CD4-positive, alpha-beta T cell treated with Interleukin-1 beta for 1 hour (primary cell): ENCODE measurements at places on chromosomes 1 and 21.

DNA sequence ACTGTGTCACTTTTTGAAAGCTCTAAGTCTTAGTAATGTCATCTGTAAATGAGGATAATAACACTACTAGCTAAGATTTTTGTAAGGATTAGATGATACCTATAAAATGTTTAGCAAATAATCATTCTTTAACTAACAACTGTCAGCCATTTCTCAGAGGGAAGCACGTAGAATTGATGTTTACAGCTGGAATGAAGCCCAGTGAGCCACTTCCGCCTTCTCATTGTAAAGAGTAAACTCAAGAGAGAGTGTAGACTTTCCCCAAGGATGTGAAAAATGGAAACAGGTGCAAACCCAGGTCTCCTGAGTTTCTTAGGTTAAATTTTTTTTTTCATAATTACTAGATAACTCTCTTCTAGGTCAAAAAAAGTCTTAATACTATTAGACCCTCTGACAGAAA, 4.9 kb downstream of the GREM2 start:
- DNase-seq = no peak

DNA sequence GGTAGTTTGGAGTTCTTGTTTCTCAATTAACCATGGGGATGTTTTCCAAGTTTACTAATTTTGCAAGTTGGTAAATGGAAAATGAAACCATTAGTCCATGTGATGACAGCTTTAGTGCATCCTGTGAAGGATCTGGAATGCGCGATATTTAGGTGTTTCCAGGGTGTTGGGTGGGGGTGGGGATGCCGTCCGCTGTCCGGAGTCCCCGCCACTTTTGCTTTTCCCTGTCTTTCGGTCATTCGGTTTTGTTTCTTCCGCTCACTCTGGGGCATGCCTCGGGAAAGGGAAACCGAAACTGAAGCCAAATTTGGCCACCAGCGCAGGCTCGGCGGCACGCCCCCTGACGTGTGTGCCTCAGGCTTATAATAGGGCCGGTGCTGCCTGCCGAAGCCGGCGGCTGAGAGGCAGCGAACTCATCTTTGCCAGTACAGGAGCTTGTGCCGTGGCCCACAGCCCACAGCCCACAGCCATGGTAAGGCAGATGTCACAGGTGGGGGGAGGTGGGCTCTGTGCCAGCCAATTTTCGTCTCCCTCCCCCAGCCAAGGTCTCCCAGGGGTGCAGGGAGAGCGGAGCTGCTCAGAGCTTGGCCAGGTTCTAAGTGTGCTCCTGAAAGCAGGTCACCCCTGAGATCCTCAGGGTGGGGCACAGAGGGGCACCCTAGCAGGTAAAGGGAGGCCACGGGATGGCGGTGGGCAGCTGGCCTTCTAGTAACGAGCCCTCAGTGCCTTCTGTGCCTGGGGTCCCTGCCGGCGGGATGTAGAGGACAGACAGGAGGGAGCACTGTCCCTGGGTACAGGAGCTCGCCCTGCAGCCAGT, at the start of gene ISG15:
Gene ISG15 (plus strand): TSS at position 393 of the 817 bp plus-strand sequence. CDS start 77 bp downstream, at position 470.
- DNase-seq = peak; percentile 90

GRCh38 chr1:161866241-161866640, 100.1 kb downstream of the ATF6 start:
- DNase-seq = no peak

DNA sequence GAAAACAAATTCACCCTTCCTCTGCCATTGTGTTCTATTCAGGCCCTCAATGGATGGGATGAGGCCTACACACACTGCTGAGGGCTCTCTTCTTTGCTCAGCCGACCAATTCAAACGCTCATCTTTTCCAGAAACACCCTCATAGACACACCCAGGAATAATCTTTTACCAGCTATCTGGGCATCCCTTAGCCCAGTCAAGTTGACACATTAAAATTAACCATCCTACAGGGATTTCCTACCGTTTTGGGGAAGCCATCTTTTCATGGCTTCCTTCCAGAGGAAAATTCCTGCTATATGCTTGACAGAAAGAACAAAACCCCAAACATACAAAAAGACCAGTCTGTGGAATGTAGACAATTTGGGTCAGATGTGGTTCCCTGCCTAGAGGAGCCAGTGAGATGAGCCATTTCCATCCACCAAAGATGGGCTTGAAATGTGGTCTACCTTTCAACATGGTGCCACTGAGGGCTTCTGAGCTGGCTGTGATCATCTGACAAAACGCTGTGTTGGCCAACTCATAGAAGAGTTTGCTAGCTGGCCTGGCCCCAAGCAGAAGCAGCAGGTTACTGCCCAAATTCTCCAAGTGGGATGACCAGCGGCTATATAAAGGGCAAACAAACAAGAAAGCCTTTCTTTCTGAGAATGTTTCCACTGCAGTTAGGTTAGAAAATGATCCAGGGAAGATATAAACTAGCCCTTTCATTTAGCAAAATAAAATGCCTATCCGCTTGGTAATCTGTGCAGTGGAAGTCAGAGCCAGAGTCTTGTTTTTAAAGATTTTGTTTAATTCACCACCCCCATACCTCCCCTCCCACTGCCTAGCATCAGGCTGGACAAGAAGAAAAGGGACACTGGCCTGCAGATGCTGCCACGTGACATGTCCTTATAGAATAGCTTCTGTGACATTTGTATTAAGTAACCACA, 69.1 kb upstream of the MRPS6 start:
- no peak for DNase-seq

DNA sequence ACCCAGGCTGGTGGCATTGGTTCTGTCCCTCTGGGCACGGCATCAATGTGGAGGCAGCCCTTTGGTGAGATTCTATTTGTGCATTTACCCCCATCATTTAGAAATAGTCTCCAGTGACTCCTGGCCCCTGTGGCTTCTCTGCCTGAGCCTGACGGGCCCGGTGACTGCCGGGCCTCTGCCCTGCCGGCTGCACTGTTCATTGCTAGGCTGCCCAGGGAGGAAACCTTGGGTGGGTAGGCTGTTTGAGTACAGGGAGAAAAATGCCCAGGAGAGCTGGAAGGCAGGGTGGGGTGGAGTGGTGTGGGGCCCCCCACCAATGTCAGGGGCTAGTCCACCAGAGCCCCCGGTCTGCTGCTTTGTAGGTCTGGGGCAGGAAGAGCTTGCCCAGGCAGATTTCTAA, 23.4 kb upstream of the EDN2 start:
- no peak for DNase-seq

DNA sequence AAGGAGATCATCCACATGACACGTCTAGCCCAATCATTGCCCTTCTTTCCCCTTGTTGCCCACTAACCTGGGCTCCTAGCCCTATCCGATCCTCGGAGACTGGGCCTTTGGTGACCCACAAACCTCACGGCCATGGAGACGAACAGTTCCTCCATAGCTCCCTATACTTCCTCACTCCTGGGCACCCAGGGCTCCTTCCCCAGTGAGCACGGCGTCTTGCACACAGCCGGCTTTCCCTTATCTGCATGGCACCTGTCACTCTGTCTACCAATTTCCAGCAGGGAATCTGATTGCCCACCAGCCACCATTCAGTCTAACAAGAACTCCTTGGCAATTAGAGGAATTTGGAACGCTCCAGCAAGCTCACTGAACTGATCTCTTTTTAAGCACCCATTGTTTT, 3.1 kb downstream of the GNG4 start:
- no peak for DNase-seq

GRCh38 chr1:156004843-156005584, 15.7 kb downstream of the SSR2 start:
- peak; percentile 52 for DNase-seq

- DNase-seq = no peak
Observed at GRCh38 chr21:38315122-38315521, 58.3 kb downstream of the KCNJ15 start.

- DNase-seq = no peak
Observed at GRCh38 chr1:15472587-15472986, 3.3 kb upstream of the CELA2B start.

DNA sequence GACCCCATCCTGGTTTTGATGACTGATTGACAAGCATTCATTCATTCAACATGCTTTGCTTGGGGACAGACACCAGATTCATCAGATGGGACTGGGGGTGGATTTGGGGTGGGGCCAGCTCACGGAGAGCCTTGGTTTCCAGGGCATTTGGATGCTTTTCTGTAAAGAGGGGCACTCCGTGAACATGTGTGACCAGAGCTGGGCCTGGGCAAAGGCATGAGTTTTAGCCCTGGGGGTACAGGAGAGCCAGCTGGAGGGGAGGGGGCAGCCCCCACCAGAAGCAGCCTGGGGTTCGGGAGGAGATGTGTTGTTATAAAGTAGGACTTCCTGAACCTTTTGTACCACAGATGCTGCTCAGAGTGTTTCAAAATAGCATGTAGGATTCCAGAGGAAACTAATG, 99.7 kb downstream of the RIPK4 start:
- no peak for DNase-seq

DNA sequence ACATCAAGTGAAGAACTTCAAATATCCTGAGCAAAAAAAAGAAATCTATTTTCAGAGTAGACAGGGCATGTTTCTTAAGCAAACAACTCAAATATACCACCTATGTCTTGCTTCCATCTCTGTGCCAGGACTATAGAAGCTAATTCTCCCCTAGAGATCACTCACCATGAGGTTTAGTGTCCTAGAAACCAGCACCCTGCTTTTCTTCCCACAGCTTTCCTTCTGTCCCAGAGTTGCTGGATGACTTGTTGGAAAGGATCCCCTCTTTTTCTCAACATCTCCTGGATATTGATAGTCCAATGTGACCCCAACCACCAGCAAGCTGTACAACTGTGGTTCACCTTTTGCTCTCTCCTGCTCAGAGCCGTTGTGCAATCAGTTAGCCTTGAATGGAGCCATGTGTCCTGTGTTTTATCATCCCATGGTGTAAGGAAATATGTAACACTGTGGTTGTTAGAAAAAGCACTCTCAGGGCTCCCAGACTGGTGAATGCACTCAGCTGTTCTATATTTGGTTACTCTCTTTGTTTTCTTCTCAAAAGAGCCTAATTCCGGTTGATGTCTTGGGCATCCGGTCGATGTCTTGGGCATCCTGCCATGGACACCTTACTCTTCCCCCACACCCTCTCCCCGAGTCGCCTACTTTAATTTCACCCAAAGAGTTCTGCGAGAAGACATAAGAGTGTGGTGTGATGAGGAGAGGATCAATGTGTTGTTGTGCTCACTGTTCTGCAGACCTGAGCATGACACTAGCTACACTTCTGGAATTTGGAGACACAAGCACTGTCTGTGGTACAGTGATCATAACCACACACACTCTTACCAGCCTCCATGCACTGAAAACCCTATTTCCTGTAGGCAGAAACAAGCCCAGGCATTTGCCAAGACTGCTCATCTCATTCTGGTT, 1.7 kb downstream of the TNFSF4 start:
- no peak for DNase-seq

- DNase-seq = no peak
Observed at GRCh38 chr1:244318512-244318911, 133.2 kb downstream of the ADSS2 start.

DNA sequence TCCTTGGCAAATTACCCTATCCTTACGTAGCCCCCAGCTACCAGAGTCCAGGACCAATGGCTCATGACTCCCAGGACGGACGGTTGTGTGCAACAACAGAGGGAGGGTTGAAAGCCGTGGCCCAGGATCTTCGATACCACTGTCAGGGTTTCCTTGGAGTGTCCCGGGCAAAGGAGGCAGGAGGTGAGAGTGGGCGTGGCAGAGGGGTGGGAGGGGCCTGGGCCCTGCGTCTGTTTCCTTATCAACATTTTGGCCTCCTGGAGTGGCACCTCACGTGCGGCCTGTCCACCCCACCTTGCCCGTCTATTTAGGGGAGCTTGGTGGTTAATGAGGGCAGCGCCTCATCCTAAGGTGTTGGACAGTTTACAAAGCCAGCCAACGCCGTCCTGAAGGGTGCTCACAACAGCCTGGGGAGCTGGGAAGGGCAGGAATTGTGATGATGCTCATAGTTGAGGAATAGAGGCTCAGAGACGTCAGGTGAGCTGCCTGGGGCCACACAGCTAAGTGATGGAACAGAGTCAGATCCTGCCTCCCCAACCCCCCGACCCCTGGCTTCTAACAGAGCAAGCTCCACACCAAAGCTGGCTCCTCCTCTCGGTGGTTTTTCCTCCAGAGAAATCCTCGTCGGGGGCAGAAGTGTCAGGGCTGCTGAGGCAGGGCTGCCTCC, 17.4 kb upstream of the ARHGEF10L start:
- DNase-seq = no peak

- no peak for DNase-seq
Observed at GRCh38 chr1:201111672-201112071, 554 bp downstream of the CACNA1S start.

DNA sequence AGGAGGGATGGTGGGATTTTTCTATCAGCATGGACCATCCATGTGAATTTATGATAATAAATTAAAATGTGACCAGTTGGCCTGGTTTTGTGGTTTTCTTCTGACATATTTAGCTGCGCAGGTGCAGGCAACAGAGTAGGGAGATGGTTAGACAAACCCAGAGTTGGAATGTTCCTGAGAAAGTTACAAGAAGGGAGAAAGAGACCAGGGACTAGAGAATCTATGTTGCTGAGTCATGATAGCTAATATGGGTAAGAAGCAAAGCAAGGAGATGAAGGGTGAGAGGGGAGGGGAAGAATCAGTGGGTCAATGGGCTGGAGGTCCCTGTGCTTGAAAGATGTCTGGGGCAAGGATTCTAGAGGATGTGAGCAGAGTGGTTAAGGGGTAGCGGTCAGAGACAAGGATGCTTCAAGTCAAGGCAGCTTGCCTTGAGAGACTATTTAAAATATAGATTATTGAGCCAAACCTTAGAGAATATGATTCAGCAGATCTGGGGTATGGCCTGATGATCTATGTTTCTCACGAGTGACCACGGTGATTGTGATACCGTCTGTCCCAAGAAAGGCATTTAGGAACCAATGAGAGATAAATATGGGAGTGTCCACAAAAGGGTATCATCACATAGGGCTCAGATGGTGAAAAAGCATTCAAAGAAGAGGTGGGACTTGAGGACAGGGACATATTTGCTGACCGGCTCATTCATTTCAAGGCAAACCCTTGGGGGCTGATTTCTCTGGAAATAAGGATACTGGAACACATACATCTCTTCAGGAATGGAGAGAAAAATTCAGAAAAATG, 219.7 kb upstream of the PLD5 start:
- DNase-seq = no peak

GRCh38 chr1:51622455-51622913, 5.6 kb downstream of the OSBPL9 start:
- no peak for DNase-seq

DNA sequence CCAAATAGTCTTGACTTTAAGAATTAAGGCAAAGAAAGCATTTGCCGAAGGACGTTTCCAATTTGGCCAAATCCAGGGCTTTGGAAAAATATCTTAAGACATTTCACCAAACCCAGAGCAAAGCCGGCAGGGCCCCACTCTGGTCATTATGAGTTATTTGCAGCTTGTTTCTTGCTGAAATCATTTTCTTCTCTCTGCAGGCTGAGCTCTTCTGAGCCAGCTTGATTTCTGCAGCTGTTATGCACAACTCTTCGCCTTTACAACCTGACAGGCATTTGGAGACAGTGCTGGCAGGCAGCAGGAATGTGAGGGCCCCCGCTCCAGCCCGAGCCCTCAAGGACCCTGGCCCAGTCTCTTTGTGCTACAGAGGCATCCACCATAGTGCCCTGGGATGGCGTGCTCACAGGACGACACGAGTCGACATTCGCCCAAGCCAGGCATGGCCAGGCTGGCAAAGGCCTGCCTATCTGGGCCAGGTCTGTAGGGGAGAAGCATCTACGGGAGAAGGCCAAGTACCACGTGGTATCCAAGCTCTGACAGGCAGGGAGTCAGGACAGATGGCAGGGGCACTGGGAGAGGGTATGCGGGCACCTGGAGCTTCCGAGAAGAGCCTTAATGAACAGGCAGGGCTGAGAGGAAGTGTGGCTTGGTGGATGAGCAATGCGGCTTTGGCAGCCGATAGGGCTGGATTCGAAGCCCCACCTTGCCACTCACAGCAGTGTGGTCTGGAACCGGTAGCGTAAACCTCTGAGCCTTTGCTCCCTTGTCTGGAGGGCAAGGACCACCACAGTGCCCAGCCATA, 32.3 kb downstream of the SYF2 start:
- DNase-seq = no peak

GRCh38 chr1:200922406-200922805, 27.7 kb downstream of the INAVA start:
- DNase-seq = no peak
